AG08396 (cell line): ENCODE measurements at places on chromosomes 1 and 21.

- no peak for DNase-seq
Observed at GRCh38 chr1:154863315-154864174, 6.5 kb downstream of the KCNN3 start.

DNA sequence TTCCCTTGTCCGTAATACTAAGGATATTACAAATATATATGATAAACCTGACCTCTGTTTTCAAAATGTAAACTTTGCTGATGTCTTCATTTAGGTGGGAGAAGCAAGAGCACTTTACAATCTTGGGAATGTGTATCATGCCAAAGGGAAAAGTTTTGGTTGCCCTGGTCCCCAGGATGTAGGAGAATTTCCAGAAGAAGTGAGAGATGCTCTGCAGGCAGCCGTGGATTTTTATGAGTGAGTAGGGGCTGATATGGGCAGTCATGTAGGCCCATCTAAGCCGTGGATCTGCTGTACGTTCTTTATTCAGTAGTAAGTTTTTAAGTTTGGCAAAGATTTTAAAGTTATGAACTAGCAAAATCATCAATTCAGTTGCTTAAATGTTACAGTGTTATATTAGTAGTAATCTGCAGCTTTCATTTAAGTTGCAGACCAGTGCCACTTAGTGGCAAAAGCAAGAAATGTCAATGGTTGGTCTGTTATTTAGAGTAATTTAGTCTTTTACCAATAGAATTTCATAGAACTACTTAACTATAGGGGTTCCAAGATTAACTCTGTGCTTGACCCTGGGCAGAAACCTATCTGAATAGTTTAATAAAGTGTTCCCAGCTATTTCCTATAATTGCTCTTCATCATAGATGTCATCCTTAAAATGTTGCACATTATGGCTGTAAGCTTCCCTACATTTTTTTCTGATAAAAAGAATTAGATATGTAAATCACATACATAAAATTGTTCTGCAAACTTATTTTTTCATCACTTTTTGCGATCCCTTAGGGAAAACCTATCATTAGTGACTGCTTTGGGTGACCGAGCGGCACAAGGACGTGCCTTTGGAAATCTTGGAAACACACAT is 21.3 kb downstream of the GPSM2 start:
- DNase-seq, result peak; percentile 45

- DNase-seq, result no peak
Observed at GRCh38 chr1:221865808-221866207, 123.9 kb upstream of the DUSP10 start.

GRCh38 chr1:183609759-183610452 is 19.6 kb upstream of the NCF2 start:
- DNase-seq, result no peak

DNA sequence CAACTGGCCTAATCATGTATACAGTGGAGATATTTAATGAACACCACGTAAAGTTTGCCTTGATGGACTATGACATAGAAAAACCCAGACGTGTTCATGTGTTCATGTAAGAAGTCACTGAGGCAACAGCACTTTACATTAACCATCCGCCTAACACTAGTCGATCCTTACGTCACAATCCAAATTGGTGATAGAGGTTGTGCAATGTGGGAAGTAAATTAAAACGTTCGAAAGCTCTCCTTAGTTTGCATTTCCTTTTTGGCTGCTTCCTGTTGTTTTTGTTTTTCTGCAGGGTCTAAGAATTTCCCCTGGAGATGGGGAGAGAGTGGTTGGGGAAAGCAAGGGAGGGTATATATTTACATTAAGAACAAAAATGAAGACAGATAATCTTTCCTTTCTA is 587.5 kb upstream of the ADGRL2 start:
- DNase-seq, result no peak

DNA sequence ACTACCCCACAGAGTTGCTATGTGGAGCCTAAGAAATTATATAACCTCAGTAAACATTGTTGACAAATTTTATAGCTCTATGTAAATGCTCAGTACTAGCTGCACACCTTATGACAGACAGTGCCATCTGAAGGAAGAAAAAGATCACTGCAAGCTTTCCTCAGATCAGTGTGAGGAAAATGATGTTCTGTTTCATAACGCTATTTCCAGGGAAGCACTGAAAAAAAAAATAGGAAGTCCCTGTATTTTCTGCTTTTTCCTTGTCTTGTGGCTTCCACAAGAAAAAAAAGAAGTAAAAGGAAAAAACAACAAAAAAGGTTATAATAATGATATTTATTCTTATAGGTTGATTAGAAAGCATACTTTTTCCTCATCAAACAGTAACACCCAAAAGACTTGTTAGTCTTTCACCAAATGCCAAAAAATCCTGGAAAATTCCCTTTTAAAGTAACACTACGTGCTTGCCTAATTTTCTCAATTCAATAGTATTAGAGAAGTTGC is 23.2 kb downstream of the LYST start:
- DNase-seq, result peak; percentile 12

DNA sequence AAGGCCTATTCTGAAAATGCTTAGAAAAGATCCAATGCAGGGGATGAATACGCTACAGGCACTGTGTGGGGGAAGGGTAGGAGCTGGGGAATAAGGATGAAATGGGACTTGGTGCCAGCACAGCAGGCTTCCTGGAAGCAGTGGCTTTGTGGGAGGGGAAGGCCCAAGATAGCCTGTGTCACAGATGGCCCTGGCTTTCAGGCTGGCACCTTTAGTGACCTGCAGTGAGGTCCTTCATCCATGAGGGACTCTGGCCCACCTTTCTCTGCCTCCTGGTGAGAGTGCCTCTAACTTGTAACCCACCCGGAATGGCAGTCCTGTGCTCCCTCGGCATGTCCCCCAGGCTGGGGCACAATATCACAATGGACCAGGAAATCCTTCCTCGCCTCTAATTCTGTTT is 919 bp downstream of the CHI3L1 start:
- no peak for DNase-seq

DNA sequence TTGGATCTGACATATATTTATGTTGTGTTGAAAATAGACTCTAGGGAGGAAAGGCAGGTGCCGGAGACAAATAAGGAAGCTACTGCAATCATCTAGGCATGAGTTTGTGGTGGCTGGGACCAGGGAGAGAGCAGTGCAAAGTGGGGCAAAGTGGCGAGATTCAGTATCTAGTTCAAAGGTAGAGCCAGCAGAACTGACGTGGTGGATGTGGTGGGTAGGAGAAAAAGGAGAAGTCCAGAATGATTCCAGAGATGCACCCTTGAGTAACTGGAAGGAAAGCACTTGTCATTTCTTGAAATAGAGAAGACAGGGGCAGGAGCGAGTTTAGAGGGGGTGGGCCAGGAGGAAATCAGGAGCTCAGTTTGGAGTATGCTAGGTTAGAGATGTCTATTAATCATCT is 275.2 kb downstream of the KAZN start:
- no peak for DNase-seq

DNA sequence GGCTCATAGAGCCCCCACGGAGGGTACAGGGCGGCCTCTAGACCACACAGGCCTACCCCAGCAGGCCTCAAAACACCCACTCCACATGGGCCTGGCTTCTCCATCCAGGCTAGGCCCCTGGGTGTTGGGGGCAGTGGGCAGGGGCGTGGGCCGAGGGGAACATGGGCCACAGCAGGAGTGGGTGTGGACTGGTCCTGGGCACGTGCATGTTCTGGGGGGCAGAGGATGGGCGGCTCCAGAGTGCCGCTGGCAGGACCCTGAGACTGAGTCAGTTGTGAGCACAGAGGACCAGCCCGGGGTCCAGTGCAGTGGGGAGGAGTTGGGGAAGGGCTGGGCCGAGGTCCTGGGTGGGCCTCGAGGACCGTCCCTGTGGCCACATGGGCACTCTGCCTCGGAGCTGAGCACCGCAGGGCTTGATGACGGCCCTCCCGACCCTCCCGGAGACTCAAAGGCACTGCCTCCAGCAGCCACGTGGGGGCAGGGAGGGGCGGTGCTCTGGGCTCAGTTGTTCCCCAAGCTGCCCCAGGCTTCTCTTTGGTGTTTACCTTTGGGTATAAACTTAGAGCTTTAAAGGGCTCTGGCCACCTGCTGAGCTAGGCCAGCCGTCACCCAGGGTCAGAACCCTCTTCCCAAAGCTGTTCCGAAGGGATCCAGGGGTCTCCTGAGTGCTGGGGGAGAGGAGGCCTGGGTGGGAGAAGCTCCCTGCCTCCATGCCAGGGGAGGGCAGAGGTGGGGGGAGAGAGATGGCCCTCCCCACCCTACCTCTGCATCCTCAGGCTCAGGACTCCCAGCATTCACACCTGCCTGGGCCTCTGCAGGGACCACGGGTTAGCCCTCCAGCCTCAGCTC is 79.9 kb downstream of the MORN1 start:
- peak; percentile 84 for DNase-seq

DNA sequence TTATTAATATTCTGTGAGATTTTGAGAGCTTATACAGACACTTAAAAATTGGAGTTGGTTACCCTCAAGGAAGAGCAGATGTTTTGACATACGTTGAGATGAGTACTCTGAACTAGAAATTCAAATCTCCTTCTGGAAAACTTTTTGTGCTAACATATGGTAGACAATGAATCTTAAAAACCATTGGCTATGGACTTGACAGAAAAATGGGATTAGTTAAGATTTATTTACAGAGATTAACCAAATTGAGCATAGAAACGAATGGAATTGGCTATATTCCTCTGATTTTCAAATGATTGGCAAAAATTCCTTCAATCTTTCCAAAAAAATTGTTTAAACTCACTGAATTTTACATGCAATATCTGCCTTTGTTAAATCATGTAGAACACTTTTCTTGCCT is 1392.9 kb downstream of the BRINP3 start:
- DNase-seq, result no peak

GRCh38 chr21:26842974-26843932 is 2.0 kb downstream of the ADAMTS1 start:
- DNase-seq, result peak; percentile 88

GRCh38 chr1:14713077-14713476 is 114.6 kb downstream of the KAZN start:
- DNase-seq, result no peak

DNA sequence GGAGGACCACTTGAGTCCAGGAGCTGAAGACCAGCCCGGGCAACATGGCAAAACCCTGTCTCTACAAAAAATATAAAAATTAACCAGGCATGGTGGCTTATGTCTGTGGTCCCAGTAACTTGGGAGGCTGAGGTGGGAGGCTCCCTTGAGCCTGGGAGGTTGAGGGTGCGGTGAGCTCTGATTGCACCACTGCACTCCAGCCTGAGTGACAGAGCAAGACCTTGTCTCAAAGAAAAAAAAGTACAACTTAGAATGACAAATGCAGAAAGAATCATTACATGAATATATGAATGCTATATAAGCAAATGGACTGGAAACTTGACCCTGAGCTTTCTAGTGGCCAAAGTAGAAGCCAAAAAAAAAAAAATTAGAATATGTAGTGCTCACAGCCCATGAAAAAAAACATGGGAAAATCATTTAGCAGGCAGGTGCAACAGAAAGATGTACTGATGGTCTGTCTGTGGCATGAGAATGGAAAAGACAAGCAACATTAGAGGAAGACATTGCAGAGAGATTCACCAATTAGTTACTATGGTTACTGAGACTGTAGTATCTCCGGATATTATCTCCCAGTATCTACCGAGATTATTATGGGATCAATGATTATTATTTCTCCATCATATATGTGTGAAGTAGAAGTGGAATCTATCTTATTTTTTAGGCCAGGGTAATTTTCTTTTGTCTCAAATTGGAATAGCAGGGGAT is 19.2 kb downstream of the ELAPOR1 start:
- DNase-seq, result no peak

- DNase-seq, result peak; percentile 39
Observed at GRCh38 chr1:84883286-84883685, 9.7 kb downstream of the LPAR3 start.

DNA sequence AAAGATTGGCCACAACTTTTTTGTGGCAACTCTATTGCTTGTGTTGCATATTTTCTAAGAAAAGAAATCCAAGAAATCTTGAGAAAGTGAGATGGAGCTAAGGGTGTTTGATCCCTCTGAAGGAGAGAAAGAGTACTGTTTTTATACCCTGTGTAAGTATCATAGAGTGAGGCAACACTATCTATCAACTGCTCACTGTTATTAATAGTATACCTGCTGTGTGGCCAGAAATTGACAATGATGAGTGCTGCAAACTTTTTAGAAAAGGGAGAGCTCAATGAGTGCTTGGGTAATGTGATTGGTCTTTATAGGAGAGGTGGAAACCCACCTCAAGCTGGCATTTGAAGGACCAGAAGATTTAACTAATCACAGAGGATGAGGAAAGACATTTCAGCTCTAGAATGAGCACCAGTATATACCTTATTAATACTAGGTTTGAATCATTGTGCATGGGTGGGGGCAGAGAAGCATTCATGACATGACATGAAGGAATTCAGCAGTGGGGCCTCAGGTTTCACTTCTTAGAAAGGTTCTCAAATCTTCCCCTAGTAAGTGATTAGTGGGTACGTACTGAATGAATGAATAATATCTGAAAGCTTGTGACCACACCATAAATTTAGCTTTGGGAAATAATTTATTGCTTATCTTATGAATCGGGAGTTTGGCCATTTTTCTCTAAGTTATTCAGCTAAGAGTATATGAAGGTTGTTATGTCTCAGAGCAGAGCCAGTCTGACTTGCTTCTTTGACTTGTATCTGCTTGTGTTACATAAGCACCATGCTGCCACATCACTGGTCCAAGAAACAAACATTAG is 169.2 kb upstream of the SGIP1 start:
- no peak for DNase-seq

GRCh38 chr1:153217212-153217611 is at the start of gene PRR9:
TSS of gene PRR9 (plus strand) at chr1:153217584. CDS start at chr1:153218145, 561 bp downstream.
- no peak for DNase-seq
